ENCODE measurements at places on chromosomes 5 and 9. TPM values are rescaled to one million over a fixed set of nuclear protein-coding genes. Genes with fewer than 3 reads are reported as not detected.
A peak's percentile ranks its signal among the peaks of the same experiment; 100 is the strongest.

GRCh38 chr9:127424676-127424999 lies 456 bp downstream of the ZNF79 start:
- H3K27ac ChIP-seq = peak overlapping the region; percentile 96
- peak overlapping the region; percentile 98 for H3K4me3 ChIP-seq
- H3K36me3 ChIP-seq = peaks cover 22% of the 10 kb centered on the region
- peaks cover 44% of the 10 kb centered on the region for H3K4me1 ChIP-seq
- DNase-seq = peak; percentile 58

DNA sequence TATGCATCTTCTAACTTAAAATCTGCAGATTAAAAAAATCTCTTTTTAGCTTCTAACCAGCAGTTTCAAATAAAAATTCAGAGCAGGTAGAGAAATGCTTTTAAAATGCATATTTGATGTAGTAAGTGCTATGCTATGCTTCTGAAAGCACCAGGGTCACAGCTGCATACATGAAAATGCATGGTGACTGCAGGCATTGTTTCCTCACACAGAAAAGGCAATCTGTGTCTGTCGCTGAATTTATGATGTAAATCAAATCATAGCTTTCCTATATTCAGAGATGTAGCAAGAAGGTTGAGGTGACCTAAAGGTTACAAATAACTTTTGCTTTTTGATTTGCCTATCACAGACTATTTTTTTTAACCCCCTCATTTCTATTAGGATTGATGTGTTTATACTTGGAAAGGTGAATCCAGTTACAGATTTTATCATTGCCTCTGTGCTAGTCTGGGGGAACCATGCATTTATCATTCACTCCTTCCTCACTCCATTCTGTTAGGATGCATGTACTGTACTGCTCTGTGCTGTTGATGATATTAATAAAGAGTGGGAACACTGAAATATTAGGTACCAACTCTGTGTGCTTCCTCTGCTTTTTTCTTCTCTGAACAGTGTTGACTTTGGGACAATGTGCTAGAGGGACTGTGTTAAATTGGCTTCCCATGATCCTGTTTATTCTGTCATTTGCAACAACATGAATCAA lies 65.6 kb downstream of the FOCAD start:
- H3K27ac ChIP-seq = no peak overlapping the region
- no peak overlapping the region for H3K4me3 ChIP-seq
- H3K27me3 ChIP-seq = no peaks in the 10 kb centered on the region
- peaks cover 2% of the 10 kb centered on the region for H3K36me3 ChIP-seq
- no peaks in the 10 kb centered on the region for H3K4me1 ChIP-seq

DNA sequence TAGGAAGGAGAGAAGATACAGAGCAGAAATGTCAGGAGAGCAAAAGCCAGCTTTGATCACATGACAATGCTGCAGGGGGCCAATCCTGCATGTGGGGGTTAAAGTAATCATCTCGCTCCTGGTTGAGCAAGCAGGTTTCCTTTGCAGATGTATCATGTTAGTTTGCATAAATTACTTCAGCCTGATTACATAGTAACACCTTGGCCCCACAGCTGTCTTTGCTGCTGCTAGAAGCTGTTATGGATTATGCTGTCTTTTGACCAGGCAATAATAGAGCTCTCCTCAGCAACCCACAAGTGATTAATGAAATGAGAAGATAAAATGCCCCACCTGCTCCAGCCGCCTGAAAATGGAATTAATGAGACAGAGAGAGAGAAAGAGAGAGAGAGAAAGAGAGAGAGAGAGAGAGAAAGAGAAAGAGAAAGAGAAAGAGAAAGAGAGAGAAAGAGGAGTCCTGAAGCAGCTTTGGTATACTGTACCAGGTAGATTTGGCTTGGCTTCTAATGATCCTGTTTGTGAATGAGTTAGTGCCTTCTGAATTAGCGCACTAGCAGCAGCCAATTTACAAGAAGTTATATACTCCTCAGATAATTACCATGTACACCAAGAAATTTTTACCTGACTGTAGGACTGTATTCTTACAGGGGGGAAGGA lies 174.3 kb upstream of the RORB start:
- peaks cover 1% of the 10 kb centered on the region for H3K27me3 ChIP-seq
- no peak overlapping the region for H3K27ac ChIP-seq
- peaks cover 5% of the 10 kb centered on the region for H3K4me1 ChIP-seq
- no peaks in the 10 kb centered on the region for H3K36me3 ChIP-seq
- peak; percentile 2 for DNase-seq

- no peak for DNase-seq
- H3K27me3 ChIP-seq = no peaks in the 10 kb centered on the region
- no peak overlapping the region for H3K27ac ChIP-seq
- H3K4me3 ChIP-seq = no peak overlapping the region
- H3K4me1 ChIP-seq = no peaks in the 10 kb centered on the region
Measured at GRCh38 chr9:76643399-76644117, 120.7 kb upstream of the PCA3 start.

GRCh38 chr9:132862533-132862932 lies 15.6 kb downstream of the AK8 start:
- no peaks in the 10 kb centered on the region for H3K36me3 ChIP-seq
- H3K27me3 ChIP-seq = peaks cover 2% of the 10 kb centered on the region
- peak overlapping the region; percentile 31 for H3K27ac ChIP-seq
- H3K4me3 ChIP-seq = no peak overlapping the region

- H3K27ac ChIP-seq = no peak overlapping the region
- no peaks in the 10 kb centered on the region for H3K27me3 ChIP-seq
- no peaks in the 10 kb centered on the region for H3K36me3 ChIP-seq
- DNase-seq = no peak
- H3K4me1 ChIP-seq = no peaks in the 10 kb centered on the region
Measured at GRCh38 chr9:70588999-70589398, 174.5 kb upstream of the KLF9 start.

DNA sequence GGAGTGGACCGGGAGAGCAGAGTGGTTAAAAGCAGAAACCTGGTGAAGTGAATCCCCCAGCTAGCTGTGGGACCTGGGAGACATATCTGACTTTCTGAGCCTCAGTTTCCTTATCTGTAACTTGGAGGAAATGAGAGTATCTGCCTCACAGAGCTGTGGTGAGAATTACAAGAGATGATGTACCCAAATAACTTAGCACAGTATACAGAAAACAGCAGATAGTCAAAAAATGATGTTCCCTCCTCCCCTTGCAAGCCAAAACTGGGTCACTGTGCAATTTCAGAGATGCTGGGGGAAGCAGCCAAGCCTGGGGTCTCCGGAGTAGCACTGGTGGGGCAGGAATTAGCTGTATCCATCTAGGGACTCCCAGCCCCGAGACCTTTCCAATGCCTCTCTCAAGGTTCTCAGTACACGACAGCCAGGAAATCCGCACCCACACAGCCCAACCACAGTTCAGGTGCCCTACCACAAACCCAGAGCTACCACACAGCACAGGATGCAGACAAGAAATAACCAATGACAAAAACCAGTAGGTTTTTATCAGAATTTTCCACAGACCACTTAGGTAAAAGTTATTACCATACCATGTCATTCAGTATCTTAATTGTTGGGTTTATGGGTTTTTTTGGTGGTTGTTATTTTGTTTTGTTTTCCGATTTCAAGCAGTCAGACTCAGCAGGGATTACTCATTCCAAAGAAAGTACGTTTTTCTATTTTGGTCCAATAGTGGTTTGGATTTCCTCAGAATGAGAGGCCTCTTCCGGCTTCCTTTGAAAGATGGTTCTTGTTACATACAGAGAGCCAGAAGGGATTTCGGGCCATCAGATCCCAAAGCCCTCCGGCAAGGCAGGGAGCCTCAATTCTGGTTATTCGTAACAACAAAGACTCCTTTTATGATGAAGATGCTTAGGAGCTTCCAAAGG lies 4.9 kb upstream of the HRH2 start:
- H3K4me1 ChIP-seq = peaks cover 74% of the 10 kb centered on the region
- H3K36me3 ChIP-seq = peaks cover 30% of the 10 kb centered on the region
- no peaks in the 10 kb centered on the region for H3K27me3 ChIP-seq
- H3K4me3 ChIP-seq = peak overlapping the region; percentile 63
- peak overlapping the region; percentile 93 for H3K27ac ChIP-seq

DNA sequence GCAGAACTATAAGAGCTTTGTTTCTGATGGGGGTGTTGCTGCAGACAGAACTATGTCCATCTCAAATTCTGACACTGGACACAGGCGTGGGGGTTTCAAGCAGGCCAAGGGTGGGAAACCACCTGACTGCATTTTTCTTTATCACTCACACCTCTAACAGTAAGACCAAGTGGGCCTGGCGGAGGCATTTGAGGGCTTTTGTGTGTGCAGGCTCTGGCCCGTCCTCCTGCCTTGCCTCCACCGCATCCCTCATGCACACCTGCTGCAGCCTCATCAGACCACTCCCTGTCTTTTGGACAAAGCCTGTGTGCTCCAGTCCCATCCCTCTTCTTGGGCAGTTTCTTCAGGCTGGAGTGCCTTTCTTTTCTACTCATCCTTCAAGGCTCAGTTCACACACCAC lies 7.9 kb downstream of the OR13J1 start:
- peaks cover 8% of the 10 kb centered on the region for H3K27me3 ChIP-seq
- no peak overlapping the region for H3K4me3 ChIP-seq
- H3K4me1 ChIP-seq = no peaks in the 10 kb centered on the region
- no peaks in the 10 kb centered on the region for H3K36me3 ChIP-seq
- no peak overlapping the region for H3K27ac ChIP-seq
- DNase-seq = no peak

DNA sequence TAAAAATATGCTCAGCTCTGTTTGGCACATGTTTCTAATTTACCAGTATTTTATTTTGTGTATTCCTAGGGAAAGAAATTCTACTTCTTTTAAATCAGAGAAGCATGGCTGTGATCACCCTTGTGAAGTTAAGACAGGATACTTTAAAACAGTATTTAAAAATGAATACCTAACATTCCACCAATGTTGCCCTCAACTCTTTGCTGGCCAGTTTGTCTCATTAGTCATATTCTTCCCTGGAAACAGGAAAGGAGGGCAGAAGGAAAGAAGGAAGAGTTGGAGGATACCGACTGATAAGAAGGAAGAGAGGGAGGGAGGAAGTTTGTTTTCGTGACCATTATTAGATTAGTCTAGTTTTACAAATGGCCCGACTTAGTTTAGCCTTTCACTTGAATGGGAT lies 137.4 kb downstream of the PLK2 start:
- H3K36me3 ChIP-seq = no peaks in the 10 kb centered on the region
- H3K4me1 ChIP-seq = no peaks in the 10 kb centered on the region
- DNase-seq = no peak
- H3K27me3 ChIP-seq = peaks cover 4% of the 10 kb centered on the region
- H3K27ac ChIP-seq = no peak overlapping the region

- H3K27ac ChIP-seq = no peak overlapping the region
- no peak for DNase-seq
- H3K27me3 ChIP-seq = peaks cover 19% of the 10 kb centered on the region
- H3K4me1 ChIP-seq = peaks cover 3% of the 10 kb centered on the region
Measured at GRCh38 chr9:72948575-72949243, 4.1 kb downstream of the ALDH1A1 start.

- H3K27me3 ChIP-seq = no peaks in the 10 kb centered on the region
- peaks cover 28% of the 10 kb centered on the region for H3K36me3 ChIP-seq
- H3K4me1 ChIP-seq = peaks cover 26% of the 10 kb centered on the region
- no peak for DNase-seq
Measured at GRCh38 chr5:178123094-178123965, 7.5 kb upstream of the RMND5B start.

- H3K27me3 ChIP-seq = peaks cover 45% of the 10 kb centered on the region
- no peak overlapping the region for H3K4me3 ChIP-seq
- no peak overlapping the region for H3K27ac ChIP-seq
Measured at GRCh38 chr9:107635803-107636174, 146.2 kb upstream of the KLF4 start.

DNA sequence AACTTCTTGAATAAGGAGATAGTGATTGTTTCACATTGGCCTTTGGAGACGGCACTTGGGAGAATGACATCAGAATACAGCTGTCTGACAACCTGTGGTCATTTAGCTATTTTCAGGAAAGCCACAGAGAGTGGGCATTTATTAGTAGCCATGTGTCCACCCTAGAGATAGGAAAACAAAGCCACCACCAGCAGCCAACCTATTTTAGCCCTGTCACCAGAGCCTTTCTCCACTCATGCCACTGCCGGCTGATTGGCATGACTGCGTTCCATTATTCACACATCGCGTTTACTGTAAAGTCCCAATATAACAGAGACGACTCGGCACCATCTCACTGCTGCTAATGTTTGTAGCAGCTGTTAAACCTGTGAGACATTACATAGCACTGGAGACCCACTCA lies 330.1 kb downstream of the NDUFS4 start:
- no peaks in the 10 kb centered on the region for H3K36me3 ChIP-seq
- no peak overlapping the region for H3K27ac ChIP-seq
- H3K27me3 ChIP-seq = no peaks in the 10 kb centered on the region
- no peak for DNase-seq
- no peak overlapping the region for H3K4me3 ChIP-seq
- H3K4me1 ChIP-seq = peaks cover 1% of the 10 kb centered on the region

- H3K4me1 ChIP-seq = no peaks in the 10 kb centered on the region
- H3K36me3 ChIP-seq = no peaks in the 10 kb centered on the region
- no peak for DNase-seq
Measured at GRCh38 chr5:150105928-150106615, 19.7 kb upstream of the CSF1R start.

DNA sequence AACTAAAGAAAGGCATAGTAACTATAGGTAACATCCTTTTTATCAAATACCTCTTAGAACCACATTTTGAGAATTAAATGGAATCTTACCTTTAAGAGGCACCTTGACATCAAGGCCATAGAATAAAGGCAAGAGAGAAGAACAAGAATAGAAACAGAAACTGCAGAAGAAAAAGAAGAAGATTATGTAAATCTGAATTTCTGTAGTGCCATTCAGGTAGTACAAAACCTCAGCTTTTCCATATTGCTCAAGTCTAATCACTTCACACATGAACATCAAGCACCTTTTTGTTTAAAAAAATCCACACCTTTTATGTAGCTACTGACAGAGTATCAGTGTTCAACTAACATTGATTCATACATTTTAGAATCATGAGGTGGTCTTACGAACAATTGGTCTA lies 91.8 kb upstream of the DPYSL3 start:
- no peak overlapping the region for H3K27ac ChIP-seq
- DNase-seq = no peak
- H3K27me3 ChIP-seq = no peaks in the 10 kb centered on the region
- H3K4me1 ChIP-seq = no peaks in the 10 kb centered on the region

GRCh38 chr9:121634329-121635261 lies 16.8 kb upstream of the DAB2IP start:
- H3K4me3 ChIP-seq = peak overlapping the region; percentile 7
- peak overlapping the region; percentile 32 for H3K27ac ChIP-seq
- no peaks in the 10 kb centered on the region for H3K27me3 ChIP-seq
- peak; percentile 75 for DNase-seq
- peaks cover 8% of the 10 kb centered on the region for H3K4me1 ChIP-seq

OR1N1 gene
- not detected for total RNA-seq

WDR31 gene
- total RNA-seq = 1.4 TPM

PDZD2 gene
- total RNA-seq = not detected

KIAA1958 gene
- 15.3 TPM for total RNA-seq

All from activated CD8-positive, alpha-beta T cell treated with anti-CD3 and anti-CD28 coated beads for 36 hours (primary cell).